ENCODE measurements at places on chromosomes 16 and 17.

- no peaks in the 10 kb centered on the region for H3K4me1 ChIP-seq
- H3K27me3 ChIP-seq = no peaks in the 10 kb centered on the region
- DNase-seq = no peak
- H3K4me3 ChIP-seq = no peak overlapping the region
Measured at GRCh38 chr16:6728381-6728780, 604.3 kb upstream of the RBFOX1 start.

DNA sequence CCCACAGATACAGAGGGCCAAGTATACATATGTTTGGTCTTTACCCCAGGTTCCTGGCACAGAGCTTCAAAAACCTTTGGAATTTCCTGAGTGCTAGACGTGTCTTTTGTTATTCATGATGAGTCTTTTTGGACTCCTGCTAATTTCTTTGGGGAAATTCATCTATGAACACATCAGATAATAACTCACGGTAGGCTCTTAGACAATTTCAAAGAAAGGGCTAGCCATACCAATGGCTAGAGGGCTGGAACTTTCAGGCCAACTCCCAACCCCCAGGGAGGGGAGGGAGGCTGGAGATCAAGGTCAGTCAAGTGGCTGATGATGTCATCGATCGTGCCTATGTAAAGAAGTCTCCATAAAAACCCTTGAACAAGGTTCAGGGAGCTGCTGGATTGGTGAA is 101.9 kb downstream of the STX8 start:
- no peak for DNase-seq
- H3K27ac ChIP-seq = no peak overlapping the region
- no peaks in the 10 kb centered on the region for H3K27me3 ChIP-seq
- H3K4me1 ChIP-seq = peaks cover 17% of the 10 kb centered on the region
- no peak overlapping the region for H3K4me3 ChIP-seq

GRCh38 chr17:45226576-45226975 is 4.9 kb downstream of the FMNL1 start:
- H3K27ac ChIP-seq = peak overlapping the region; percentile 100

- no peak overlapping the region for H3K27ac ChIP-seq
- H3K4me1 ChIP-seq = peaks cover 3% of the 10 kb centered on the region
- H3K4me3 ChIP-seq = no peak overlapping the region
Measured at GRCh38 chr17:57806167-57806830, 43.5 kb downstream of the MRPS23 start.

DNA sequence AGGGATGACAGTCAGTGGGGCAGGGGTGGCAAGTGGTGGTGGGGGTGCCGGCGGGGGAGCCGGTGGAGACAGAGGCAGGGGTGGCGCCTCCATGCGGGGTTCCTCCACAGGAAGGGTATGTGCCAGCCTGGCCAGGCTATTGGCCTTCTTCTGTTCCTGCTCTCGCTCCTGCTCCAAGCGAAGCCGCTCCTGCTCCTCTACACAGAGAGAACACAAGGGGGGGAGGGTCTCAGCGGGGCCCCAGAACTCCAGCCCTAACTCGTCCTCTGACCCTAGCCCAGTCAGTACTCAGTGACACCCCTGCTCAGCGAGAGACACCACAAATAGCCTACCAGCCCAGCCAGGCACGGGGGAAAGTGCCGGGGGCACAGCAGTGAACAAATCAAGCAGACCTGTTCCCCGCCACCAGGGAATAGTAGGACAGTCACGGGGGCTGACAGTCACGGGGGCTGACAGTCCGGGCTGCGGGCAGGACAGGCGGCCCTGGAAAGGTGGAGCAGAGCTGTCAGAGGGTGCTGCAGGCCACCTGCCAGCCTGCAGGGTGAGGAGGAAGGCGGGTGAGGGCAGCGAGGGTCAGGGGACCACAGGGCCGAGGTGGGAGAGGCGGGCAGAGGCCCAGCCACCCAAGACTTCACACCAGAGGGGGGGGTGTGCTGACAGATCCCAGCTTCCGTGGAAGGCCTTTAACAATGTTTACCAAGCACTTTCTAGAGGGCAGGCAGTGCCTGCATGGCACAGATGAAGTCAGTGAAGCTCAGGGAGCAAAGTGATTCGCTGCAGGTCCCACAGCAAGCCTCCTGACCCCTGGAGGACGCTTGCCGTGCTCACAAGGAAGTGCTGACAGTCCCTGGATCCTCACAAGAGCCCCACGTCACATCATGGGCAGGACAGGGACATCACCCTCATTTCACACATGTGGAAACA is 5.3 kb downstream of the MNT start:
- H3K4me1 ChIP-seq = peaks cover 28% of the 10 kb centered on the region
- no peaks in the 10 kb centered on the region for H3K27me3 ChIP-seq
- DNase-seq = no peak
- H3K27ac ChIP-seq = no peak overlapping the region
- no peak overlapping the region for H3K4me3 ChIP-seq

DNA sequence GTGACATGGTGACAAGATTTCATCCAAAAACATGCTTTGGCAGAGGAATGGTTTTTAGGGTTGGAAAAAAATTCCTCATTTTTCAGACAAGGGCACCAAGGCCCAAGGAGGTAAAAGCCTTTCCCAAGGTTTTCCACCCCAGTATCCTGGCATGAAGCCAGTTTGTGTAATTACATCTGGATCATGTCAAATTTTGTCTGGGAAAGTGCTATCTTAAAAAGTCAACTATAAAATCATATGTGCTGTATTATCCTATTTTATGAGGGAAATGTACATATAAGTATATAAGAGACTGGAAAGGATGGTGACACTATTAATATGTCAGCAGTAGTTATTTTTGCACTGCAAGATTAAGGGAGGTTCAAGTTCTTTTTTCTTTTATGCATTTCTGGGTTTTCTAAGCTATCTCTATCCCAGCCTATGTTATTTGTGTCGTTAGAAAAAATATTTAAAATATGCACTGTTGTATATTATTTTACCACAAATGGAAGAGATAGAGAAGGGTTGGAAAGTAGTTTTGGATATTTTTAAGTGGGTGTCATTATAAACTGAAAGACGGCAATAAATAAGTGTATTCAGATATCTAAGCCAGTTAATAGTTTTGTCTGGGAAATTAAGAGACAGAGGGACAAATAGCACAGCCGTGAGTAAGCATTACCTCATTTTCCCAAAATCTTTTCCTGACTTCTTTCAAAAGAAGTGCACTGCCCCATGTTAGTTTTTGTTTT is 13.5 kb upstream of the FBXO47 start:
- H3K36me3 ChIP-seq = no peaks in the 10 kb centered on the region
- no peaks in the 10 kb centered on the region for H3K27me3 ChIP-seq
- DNase-seq = no peak
- no peaks in the 10 kb centered on the region for H3K4me1 ChIP-seq
- no peak overlapping the region for H3K4me3 ChIP-seq

GRCh38 chr17:45103269-45103795 is 29.0 kb downstream of the PLCD3 start:
- DNase-seq = no peak
- H3K4me3 ChIP-seq = no peak overlapping the region

GRCh38 chr16:82728901-82729300 is 102.1 kb downstream of the CDH13 start:
- DNase-seq = no peak
- H3K4me3 ChIP-seq = no peak overlapping the region
- no peaks in the 10 kb centered on the region for H3K36me3 ChIP-seq

GRCh38 chr16:4481526-4481925 is 5.3 kb downstream of the HMOX2 start:
- peaks cover 58% of the 10 kb centered on the region for H3K4me1 ChIP-seq
- peaks cover 34% of the 10 kb centered on the region for H3K36me3 ChIP-seq
- H3K27me3 ChIP-seq = no peaks in the 10 kb centered on the region
- DNase-seq = no peak
- no peak overlapping the region for H3K4me3 ChIP-seq

- H3K27me3 ChIP-seq = no peaks in the 10 kb centered on the region
- no peak overlapping the region for H3K4me3 ChIP-seq
- no peak for DNase-seq
- no peaks in the 10 kb centered on the region for H3K4me1 ChIP-seq
Measured at GRCh38 chr17:9308069-9308468, 267.6 kb downstream of the STX8 start.

- H3K27ac ChIP-seq = no peak overlapping the region
- peaks cover 2% of the 10 kb centered on the region for H3K4me1 ChIP-seq
- no peak for DNase-seq
Measured at GRCh38 chr17:44159519-44160210, 10.8 kb upstream of the ASB16 start.

- DNase-seq = no peak
- H3K27ac ChIP-seq = no peak overlapping the region
- H3K27me3 ChIP-seq = no peaks in the 10 kb centered on the region
- H3K4me1 ChIP-seq = peaks cover 50% of the 10 kb centered on the region
- no peak overlapping the region for H3K4me3 ChIP-seq
Measured at GRCh38 chr16:11308493-11309283, 27.6 kb upstream of the PRM1 start.

DNA sequence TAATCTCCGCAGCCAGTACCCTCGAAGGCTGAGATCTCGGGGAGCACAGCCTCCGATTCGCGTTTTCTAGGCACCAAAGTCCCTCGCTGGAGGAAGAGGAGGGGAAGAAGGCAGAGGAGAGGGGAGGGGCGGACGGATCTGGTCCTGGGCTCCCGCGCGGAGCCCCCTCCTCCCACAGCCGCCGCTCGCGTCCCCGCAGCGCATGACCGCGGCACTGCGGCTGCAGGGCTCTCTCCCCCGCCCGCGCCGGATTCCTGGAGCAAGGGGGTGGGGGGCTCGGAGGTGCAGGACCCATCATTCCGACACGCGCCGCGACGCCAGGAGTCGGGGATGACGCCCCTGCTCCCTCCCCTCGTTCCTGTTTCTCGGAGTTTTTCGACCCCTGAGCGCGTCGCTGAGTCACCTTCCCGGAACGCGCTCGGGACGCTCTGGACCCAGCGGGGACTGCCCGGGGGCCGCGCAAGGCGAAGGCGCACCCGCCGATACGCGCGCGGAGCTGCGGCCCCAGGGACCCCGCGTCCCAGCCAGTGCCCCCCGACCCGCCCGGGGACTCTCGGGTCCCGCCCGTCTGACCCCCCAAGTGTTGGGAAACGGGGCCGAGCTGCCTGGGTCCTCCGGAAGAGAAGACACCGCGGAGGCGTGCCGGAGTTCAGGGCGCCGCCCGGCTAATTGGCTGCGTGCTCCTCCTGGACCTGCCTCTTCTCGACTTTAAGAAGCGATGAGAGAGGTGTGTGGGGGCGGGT is 1.4 kb upstream of the SPHK1 start:
- peaks cover 33% of the 10 kb centered on the region for H3K27me3 ChIP-seq
- no peaks in the 10 kb centered on the region for H3K36me3 ChIP-seq
- peak overlapping the region; percentile 60 for H3K4me3 ChIP-seq
- DNase-seq = peak; percentile 46
- H3K4me1 ChIP-seq = peaks cover 32% of the 10 kb centered on the region

DNA sequence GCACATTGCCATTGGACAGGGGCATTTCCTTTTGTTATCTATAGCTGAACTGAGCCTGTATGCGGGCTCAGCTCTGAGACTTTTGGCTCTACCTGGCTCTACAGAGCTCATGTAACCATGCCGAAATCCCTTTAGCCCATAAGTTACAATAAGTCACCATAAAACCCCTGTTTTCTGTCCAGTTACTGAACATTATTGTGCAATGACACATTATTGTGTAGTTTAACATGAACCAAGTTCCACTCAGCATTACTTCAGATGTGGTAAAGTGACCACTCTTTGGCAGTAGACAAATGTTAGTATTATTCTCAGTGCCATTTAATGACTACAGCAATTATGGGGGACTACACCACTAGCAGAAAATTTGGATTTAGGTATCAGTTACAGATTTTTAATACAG is 65.4 kb upstream of the RASL10B start:
- no peak overlapping the region for H3K27ac ChIP-seq
- no peaks in the 10 kb centered on the region for H3K27me3 ChIP-seq
- no peaks in the 10 kb centered on the region for H3K4me1 ChIP-seq

Measured in T-cell (primary cell).